Endothelial cell of umbilical vein (primary cell): ENCODE measurements at places on chromosomes 3 and 15. TPM values are rescaled to one million over a fixed set of nuclear protein-coding genes. Genes with fewer than 3 reads are reported as not detected.

DNA sequence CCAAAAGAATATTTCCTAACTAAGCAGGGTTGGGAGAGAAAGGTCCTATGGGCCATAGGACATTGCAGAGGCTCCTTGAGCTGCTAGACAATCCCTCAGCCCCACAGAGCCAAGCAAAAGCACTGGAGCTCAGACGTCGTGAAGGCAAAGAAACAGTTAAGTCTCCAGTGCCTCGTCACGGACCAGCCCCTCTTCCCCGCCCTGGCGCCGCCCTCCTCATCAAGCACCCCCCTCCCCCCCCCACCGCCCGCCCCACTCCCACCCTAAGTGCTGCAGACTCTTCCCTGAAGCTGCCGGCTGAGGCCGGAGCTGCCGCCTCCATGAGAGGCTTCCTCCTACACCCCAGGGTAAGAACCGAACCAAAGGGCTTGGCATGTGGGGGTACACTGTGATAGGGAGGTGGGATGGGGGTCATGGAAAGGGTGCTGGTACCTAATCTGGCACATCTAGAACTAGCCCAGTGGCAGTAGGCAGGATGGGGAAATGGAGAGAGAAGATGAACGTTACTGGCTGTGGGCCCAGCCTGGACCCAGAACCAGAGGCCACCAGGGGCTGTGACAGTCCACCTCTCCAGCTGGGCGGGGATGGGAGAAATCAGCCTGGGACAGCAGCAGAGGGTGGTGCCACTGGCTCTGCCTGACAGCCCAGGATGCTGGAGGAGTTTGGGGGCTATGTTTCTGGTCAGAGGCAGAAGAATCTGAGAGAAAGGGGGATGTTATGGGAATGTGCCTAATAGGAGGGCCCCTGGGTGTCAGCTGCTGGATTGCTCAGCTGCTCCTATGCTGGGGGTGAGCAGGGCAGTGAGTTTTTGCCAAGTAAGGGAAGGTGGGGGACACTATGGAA is at the start of gene MAP1A:
TSS of gene MAP1A (plus strand) at position 255 of the 843 bp plus-strand sequence. CDS start 3,866 bp downstream, outside the sequence.
- DNase-seq, result no peak

- no peak for DNase-seq
These were observed 60.5 kb downstream of the CERS3 start for GRCh38 chr15:100468285-100468684.

DNA sequence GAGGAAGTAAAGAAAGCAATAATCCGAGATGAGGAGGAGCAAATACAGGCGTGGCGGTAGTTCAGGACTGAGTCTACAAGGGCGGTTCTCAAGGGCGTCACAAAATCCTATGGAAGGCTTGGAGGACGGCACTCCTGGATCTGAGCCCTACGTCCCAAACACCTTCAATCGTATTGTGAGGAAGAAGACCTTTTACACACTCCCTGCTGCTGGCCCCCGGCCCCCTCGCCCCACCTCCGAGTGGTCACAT is 747 bp downstream of the PLD1 start:
- DNase-seq, result peak; percentile 85

GRCh38 chr15:69325456-69325971 is 26.8 kb downstream of the PAQR5 start:
- no peak for DNase-seq

DNA sequence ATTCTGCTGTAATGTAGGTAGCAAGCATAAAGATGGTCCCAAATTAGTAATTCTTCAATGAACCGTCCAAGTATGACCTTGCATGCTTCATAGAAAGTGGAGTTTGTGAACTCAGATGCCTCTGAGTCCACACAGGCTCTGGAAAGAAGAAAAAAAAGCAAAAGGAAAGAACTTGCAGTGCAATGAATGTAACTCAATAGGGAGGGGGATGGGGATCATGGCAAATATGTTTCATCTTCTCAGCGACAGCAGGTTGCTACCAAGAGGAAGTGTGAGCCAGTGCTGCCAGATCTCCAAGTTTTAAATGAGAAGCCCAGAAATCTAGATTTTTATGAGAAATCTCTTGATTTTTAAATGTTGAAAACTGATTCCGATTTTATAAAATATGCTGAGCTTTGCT is 50.3 kb downstream of the IL20RB start:
- DNase-seq, result no peak

- no peak for DNase-seq
These were observed 7.9 kb downstream of the MESP2 start for GRCh38 chr15:89783861-89784685.

- no peak for DNase-seq
These were observed 14.1 kb upstream of the TMEM115 start for GRCh38 chr3:50373146-50374051.

The KCNAB1 gene
- 0.05 and 0.21 TPM in 2 replicates for polyA plus RNA-seq

The GAP43 gene
- 0.06 TPM in 1 of 2 replicates, not detected in the other for polyA plus RNA-seq
